HL-60 (cell line): ENCODE measurements at places on chromosomes 2 and 18.

DNA sequence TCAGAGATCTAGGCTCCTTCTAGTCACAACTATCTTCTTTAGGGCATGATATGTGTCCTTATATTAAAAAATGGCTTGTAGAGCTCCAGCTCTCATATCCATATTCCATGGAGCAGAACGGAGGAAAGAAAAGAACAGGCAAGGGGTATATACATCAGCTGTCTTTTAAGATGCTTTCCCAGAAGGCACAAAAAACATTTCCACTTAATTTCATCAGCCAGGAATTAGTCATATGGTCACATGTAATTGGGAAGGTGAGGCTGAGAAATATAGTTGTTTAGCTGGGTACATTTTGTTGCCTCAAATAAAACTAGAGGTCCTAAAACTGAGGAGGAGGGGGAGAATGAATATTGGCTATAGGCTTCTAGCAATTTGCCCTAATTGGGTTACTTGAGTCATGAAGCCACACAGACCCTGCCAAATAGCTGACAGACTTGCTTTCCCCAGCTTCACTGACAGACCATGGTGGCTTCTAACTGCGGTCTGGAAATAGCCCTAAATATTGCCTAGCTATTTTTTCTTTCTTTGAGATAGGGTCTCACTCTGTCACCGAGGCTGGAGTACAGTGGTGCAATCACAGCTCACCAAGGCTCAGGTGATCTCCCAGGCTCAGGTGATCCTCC lies 20.0 kb downstream of the MAIP1 start:
- DNase-seq = no peak

- no peak for DNase-seq
Observed at GRCh38 chr18:7678389-7678788, 111.3 kb downstream of the PTPRM start.

- DNase-seq = peak; percentile 20
Observed at GRCh38 chr2:112137516-112138158, 548 bp upstream of the FBLN7 start.

DNA sequence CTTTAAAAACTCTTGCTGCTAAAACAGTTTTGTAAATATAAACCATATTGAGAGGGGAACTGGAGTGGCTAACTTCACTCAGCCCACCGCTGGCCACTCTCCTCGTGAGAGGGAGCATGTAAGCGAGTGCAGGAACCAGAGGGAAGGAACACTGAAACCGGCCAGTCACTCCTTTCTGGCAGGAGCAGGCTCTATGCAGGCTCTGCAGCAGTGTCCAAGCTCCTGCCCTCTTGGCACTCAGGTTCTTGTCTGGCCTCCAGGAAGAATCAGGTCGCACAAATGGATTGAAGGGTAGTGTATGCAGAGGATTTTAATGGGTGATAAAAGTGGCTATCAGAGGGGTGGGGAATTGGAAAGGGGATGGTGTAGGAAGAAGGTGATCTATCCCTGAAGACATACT lies 157.7 kb downstream of the TMX3 start:
- DNase-seq = no peak

DNA sequence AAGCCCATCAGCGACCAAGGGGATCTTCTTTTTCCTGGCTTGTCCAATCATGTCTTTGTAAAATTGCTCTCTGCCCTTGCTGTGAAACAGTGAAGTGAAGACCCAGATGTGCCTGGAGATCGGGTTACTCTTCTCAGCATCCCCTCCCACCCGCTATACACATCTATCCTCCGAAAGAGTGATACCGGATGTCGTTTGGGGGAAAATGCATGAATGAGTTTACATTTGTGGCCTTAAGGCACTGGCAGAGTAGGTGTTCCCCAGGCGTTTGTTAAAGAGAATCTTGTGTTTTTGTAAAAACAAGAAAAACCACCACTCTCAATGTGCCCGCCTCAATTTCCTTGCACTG lies 528.3 kb downstream of the CMPK2 start:
- DNase-seq = no peak

GRCh38 chr18:28884304-28884703 lies 707.4 kb upstream of the CDH2 start:
- DNase-seq = no peak

- DNase-seq = no peak
Observed at GRCh38 chr2:16323126-16323520, 342.5 kb downstream of the CYRIA start.

DNA sequence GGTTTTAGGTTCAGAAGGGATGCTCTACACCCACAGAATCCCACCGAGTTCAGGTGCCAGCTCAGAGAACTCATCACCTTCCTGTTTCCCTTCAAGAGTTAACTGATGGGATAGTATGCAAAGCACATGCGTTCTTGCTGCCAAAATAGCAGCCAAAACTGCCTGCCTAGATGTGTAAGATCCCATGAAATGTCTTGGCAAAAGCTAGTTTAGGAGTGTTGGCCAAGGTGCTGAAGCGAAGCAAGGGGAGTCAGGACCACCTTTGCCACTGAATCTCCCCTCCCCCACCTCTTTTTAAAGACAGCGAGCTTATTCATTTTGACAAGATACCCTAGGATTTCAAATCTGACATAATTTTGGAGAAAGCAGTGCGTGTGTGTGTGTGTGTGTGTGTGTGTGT lies 2.1 kb downstream of the DOCK10 start:
- DNase-seq = no peak

GRCh38 chr2:205769879-205770278 lies 87.6 kb downstream of the NRP2 start:
- no peak for DNase-seq

- DNase-seq = no peak
Observed at GRCh38 chr2:171348056-171348455, 85.7 kb downstream of the METTL8 start.

DNA sequence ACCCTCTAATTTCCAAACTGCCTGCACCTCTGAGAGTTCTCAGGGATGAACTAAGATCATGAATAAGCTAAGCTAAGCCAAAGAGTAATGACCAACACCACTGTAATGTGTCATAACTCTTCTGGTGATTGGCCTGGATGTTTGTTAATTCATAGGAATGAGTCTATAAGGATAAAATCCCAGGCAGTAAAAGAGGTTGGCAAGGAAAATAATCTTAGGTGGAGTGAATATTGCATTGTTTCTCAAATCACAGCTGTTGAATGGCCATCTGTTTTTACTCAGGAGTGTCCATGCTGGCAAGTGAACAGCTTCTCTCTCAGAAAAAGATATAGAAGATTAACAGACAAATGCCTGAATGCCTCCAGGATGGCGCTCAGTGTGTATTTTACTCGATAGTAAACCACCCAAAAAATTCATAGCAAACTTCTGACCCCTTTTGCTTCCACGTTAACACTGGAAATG lies 60.8 kb upstream of the GLS start:
- DNase-seq = no peak

DNA sequence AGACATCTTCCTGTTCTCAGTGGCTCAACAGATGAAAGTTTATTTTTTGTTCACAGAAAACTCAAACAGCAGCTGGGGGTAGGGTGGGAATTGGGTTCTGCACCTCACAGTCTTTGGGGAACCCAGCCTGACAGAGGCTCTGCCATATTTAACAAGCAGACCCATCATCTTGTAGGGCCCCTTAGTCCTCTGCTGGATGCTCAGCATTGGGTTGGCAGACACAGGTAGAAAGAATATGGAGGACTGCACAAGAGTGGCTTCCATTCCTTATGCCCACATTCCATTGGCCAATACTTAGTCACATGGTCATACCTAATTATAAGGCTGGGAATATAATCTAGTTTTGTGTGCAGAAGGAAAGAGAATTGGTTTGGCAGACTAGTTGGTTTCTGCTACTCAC lies 89.1 kb downstream of the MYO3B start:
- no peak for DNase-seq

- DNase-seq = no peak
Observed at GRCh38 chr2:196131949-196132925, 39.1 kb downstream of the STK17B start.

- DNase-seq = no peak
Observed at GRCh38 chr2:219289195-219289536, 10.0 kb downstream of the DNAJB2 start.

DNA sequence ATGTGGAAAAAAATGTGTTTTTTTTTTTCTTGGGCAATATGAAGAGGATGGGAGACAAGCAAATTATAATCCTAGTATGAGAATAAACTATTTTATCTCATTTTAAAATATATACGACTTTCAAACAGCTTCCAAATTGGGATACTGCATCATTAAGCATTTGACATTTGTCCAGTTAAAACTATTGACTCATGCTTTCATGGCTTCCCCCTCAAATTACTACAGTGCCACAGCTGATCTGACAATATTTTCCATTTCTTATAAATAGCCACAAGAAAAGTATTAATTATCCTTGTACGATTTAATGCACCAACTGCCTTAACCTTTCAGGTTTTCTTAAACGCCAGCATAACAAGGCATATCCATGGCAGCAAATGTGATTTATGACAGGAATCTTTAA lies 1134.8 kb upstream of the ZEB2 start:
- DNase-seq = no peak

DNA sequence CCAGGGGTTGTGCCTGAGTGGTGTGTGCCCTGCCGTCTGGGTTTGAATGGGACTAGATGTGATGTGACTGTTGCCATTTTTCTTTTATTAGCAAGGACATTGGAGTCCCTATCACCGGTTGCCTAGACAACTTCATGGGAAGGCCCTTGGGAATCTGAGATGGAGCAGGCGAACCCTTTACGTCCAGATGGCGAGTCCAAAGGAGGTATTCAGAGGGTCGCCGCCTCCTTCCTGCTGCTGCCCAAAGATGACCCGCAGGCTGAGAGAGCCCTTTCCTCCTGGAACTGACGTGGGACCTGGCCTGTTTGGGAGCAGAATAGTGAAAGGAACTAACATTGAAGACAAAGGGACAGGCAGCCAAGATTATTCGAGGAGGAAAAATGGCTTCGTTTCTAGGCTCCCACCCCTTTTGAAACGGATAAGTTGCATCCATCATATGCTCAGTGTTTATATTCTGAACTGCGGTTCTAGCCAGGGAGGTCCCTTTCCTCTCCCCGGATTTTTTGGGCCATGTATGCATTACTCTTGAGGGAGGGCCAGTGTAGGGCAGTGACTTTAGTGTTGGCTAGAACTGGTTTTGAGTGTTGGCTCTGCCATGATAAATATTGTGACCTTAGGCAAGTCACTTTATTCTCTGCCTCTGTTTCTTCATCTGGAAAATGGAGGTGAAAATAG lies 673 bp downstream of the CENPO start:
- DNase-seq = no peak

GRCh38 chr2:147460155-147460554 lies 384.7 kb upstream of the ACVR2A start:
- DNase-seq = no peak

GRCh38 chr2:40228310-40228709 lies 223.6 kb downstream of the SLC8A1 start:
- DNase-seq = no peak

DNA sequence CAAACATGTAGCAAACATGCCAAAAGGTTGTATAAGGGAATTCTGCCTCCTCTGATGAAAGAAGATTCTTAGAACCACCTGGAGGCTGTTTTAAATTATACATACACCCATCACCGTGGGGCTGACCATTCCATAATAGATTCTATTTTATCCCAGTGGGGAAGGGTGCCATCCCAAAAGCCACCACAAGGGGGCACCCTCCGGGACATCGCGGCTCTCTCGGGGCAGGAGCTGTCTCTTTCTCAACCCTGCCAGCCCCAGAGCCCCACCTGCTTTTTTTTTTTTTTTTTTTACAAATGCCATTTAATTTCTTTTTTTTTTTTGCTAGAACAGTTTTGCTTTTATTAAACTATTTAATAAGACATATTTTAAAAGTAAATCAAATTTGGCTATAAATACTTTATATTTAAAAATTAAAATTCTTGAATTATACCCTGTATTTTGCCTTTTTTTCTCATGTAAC lies 8.6 kb upstream of the MTCL1 start:
- DNase-seq = peak; percentile 71

GRCh38 chr2:127219171-127220070 lies 678 bp downstream of the CYP27C1 start:
- DNase-seq = no peak

GRCh38 chr2:238652771-238653157 lies 195.1 kb upstream of the TWIST2 start:
- DNase-seq = no peak

DNA sequence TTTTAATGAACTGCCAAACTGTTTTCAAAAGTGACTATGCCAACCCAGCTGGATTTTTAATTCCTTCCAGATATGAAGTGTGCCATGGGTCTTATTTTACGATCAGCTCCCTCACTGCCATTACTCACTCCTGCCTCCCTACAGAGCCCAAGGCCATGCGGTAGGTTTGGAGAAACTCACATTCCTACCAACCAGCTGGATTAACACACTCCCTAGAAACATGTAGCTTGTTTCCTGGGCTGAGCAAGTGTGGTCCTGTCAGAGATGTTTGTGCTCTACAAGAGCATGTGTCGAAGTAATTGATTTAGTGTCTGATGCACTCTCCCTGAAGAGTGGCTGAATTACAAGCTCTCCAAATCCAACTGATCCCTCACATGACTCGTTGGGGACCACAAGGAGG lies 82.5 kb downstream of the SPP2 start:
- no peak for DNase-seq

GRCh38 chr2:197875763-197876162 lies 71.4 kb downstream of the PLCL1 start:
- no peak for DNase-seq

GRCh38 chr2:168200930-168201583 lies 46.3 kb downstream of the STK39 start:
- no peak for DNase-seq
